Omental fat pad (tissue), 4 donors: ENCODE measurements at places on chromosomes 13 and 19. TPM values are rescaled to one million over a fixed set of nuclear protein-coding genes. Genes with fewer than 3 reads are reported as not detected.

GRCh38 chr13:75643693-75644092 lies 7.6 kb downstream of the LMO7 start:
- no peak for DNase-seq

DNA sequence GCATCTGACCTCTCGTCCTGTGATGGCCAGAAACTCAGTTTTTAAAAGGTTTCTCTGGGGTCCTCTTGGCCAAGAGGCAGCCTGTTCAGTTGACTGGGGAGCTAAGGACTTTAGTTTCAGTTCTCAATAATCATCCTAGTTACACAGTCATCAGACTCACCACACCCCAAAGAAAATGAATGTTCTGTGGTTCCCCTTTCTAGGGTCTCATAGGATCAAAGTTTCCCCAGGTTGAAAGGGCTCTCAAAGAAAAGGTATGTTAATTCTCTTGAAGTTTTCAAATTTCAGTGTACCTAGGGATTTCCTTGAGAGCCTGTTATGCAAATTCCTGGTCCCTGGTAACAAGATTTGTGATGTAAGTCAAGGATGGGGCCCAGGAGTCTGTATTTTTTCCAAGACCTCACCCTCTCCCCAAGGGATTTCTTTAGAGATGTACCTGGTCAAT lies 94.9 kb downstream of the FAM216B start:
- DNase-seq = no peak

DNA sequence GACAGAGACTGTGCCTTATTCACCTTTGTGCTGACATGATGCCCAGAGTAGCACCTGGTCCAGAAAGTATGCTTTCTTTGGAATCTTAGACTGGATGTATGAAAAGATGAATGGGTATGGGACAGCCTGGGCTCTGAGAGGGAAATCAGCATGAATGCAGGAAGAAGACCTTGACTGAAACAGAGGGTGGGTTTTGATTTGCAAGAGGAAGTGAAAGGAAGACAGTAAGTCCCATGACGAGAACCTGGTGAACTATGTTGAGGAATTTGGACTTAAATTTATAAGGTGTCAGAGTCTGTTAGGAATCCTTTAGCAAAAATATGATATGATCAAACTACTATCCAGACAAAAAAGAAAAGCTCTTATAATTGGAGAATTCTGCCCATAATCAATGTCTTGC lies 301.9 kb downstream of the SPRY2 start:
- no peak for DNase-seq

DNA sequence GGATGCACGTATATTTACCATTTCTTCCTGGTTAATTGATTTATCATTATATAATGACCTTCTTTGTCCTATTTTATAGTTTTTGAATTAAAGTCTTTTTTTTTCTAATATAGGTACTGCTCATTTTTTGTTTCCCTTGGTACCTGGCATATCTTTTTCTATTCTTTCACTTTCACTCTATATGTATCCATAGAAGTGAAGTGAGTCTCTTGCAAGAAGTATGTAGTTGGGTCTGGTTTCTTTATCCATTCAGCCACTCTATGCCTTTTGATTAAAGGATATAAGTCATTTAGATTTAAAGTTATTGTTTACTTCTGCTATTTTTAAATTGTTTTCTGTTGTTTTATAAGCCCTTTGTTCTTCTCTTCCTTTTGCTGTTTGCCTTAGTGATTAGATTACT lies 194.3 kb upstream of the SLITRK6 start:
- DNase-seq = no peak

DNA sequence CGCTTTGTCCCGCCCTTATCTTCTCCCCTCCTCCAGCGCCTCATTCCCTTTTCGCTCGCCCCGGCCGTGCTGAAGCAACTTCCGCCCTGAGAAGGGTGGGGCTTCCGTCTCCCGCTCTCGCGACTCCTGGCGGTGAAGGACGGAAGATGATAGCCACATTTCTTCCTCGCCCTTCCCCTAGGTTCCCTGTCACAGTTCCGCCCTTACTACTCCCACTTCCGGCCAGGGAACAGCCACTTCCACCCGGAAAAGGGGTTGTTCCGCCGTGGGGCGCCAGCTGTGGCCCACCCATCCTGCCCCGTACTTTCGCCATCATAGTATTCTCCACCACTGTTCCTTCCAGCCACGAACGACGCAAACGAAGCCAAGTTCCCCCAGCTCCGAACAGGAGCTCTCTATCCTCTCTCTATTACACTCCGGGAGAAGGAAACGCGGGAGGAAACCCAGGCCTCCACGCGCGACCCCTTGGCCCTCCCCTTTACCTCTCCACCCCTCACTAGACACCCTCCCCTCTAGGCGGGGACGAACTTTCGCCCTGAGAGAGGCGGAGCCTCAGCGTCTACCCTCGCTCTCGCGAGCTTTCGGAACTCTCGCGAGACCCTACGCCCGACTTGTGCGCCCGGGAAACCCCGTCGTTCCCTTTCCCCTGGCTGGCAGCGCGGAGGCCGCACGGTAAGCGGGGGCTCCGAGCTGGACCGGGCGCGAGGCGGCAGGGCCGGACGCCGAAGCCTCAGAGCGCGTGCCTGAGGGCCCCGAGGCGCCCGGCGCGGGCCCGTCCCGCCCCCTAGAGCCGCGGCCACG lies at the start of gene RPS19:
TSS of gene RPS19 (plus strand) at position 638 of the 801 bp plus-strand sequence. CDS start 520 bp downstream, outside the sequence.
- DNase-seq = peak; percentile 99

GRCh38 chr19:46447824-46448223 lies 19.1 kb upstream of the PNMA8C start:
- DNase-seq = no peak

- no peak for DNase-seq
Measured at GRCh38 chr13:112012016-112012704, 54.8 kb upstream of the SOX1 start.

GRCh38 chr19:38945562-38946228 lies 15.0 kb downstream of the MRPS12 start:
- DNase-seq = no peak

- no peak for DNase-seq
Measured at GRCh38 chr19:19649155-19649554, 5.7 kb upstream of the GMIP start.

GRCh38 chr13:108574856-108575255 lies 54.6 kb upstream of the MYO16 start:
- DNase-seq = no peak

- DNase-seq = peak; percentile 71
Measured at GRCh38 chr13:30870049-30870884, 35.8 kb upstream of the MEDAG start.

- no peak for DNase-seq
Measured at GRCh38 chr13:86201477-86201876, 402.3 kb upstream of the SLITRK6 start.

The KCNC3 gene
- 0.32 TPM for total RNA-seq

The FXYD3 gene
- not detected for total RNA-seq

The PPP1R13L gene
- total RNA-seq = 14.2 TPM

The FAM216B gene
- 1.0 TPM for total RNA-seq
